Ecto neural progenitor cell (in vitro differentiated cells): ENCODE measurements at places on chromosomes 16 and 17.

- no peak for DNase-seq
Measured at GRCh38 chr16:879986-880385, 79.5 kb upstream of the GNG13 start.

- DNase-seq = peak; percentile 74
Measured at GRCh38 chr17:42428141-42428944, 5.3 kb upstream of the CAVIN1 start.

- DNase-seq = no peak
Measured at GRCh38 chr17:64171041-64171440, 41.1 kb upstream of the ERN1 start.

DNA sequence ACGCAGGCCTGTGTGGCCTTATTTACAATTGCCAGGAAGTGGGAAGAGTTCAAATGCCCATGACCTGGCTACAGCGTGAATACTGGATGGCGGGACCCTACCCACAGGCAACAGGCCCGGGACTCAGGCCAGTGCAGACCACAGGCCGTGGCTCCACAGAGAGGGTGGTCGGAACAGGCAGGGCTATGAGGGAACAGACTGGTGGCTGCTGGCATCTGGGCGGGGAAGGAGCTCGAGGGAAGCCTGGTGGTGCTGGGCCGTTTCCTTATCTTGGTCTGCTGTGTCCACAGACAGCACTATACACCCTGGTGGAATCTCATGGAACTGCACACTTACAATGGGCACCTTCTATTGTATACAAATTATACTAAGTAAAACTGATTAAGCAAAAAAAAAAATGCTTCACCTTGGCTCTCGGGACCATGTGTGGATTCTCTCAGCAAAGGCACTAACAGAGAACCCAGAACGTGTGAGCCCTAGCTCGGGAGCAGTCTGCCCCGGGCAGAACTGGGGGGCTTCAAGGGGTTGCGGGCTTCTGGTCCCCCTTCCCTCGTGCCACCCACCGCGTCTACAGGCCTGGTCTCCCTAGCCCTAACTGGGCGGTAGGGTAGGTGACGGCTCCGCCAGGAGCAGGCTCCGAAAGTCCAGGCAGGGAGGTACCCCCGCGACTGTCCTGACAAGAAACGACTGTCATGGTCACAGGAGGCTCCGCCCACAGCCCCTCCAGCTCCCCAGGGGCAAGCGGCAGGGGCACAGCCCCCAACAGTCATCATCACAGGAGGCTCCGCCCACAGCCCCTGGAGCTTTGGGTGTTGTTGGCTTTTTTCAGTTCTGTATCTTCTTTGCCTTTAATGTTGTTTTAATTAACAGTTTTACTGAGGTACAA is 21.8 kb downstream of the CEP131 start:
- no peak for DNase-seq

- no peak for DNase-seq
Measured at GRCh38 chr17:9177212-9177611, 155.9 kb downstream of the NTN1 start.

- no peak for DNase-seq
Measured at GRCh38 chr16:52597772-52598483, 51.0 kb upstream of the TOX3 start.

DNA sequence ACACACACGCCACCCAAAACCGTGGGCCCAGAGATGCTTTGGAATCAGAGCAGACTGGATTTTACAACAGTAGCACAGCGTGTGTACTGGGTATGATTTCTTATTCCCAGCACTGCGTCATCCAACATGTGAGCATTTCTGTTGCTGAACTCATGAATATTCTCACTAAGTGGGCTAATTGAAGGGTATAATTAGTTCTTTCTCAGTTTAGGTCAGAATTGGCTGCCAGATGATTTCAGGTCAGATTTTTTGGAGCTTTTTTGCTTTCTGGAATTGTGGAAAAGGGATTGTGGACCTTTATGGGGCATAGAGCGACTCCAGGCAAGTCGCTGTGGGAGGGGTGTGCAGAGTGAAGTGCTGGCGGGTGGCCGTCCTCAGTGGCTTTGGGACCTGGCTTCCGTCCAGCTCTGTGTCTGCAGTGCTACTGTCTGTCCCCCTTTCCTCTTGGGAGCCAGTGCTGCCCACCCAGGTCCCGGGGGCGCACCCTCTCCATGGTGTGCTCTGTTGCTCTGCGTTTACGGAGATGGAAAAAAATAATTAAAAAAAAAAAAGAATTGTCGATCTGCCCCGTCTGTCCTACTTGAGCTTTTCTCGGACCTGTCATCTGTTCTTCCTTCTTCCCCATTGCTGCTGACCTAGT is 25.0 kb downstream of the FOXK2 start:
- DNase-seq = no peak

DNA sequence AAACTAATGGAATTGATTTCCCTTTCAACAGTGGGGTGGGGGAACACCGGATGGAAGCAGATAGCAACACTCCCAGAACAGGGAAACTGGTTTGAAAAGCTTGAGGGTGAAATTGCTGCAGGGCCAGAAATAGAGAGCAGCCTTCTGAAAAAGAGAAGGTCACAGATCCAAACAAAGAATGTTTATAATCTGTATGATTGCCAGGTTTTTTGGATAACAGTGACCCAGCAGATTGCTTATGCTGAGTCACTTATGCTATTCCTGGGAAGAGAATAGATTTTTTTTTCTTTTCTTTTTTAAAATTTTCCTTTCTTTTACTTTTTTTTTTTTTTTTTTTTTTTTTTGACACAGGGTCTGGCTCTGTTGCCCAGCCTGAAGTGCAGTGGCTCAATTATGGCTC is 641.3 kb downstream of the KCNJ2 start:
- no peak for DNase-seq

GRCh38 chr17:17947309-17947708 is 24.9 kb downstream of the TOM1L2 start:
- DNase-seq = no peak

- DNase-seq = no peak
Measured at GRCh38 chr17:34452769-34453168, 89.7 kb upstream of the CCL1 start.

DNA sequence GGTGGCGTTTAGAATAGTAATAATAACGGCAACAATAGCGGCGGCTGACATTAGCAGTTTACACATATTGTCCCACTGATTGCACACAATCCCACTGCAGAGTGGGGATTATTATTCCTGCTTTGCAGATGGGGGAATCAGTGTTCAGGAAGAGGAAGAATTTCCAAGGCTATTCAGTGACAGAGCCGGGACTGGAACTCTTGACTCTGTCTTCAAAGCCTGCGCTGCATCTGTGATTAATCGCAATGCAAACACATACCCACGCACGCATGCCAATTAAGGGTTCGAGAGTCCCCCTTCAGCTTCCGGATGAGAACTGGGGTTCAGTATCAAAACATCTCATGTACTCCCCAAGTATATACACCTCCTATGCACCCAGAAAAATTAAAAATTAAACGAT is 29.2 kb downstream of the TMEM186 start:
- DNase-seq = no peak

- DNase-seq = peak; percentile 99
Measured at GRCh38 chr17:38557836-38558727, 47.7 kb downstream of the SRCIN1 start.

- DNase-seq = peak; percentile 84
Measured at GRCh38 chr17:63911657-63912100, 621 bp upstream of the CSHL1 start.

DNA sequence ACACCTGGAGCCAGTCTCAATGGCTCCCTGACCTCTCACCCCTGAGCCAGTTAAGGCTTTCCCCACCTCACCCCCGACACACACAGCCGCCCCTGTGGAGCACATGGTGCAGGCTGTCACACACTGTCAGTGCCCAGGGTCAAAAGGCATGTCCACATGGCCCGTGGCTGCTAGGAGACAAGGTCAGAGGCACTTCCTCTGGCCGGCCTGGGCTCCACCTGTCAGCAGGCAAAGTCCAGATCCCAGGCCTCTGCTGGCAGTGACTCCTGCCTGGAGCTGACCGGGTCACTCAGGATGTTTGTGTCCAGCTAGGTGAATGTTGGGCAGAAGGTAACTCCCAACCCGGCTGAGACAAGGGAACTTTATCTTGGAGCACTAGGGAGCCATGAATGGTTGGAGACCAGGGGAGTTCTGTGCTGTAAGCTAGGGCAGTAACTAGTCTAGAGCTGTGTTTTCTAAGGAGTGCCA is 6.0 kb downstream of the SREBF1 start:
- no peak for DNase-seq

DNA sequence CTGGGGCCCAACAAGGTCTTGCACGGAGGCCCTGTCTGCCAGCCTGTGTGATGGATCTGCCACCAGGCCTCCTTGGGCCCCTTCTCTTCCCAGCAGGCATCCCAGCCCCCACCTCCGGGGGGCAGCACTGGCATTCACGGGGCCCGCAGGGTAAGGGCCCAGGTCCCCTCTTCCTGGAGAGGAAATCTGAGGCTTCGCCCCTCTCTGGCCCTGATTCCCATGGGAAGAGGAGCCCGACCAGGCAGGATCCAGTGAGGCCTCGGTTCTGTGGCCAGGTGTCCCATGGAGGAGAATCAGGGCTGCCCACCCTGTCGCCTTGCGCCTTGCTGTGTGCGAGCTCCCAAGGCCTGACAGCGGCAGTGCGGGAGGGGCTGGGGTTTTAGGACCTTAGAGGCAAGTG is 48.4 kb downstream of the PDPK1 start:
- no peak for DNase-seq

GRCh38 chr17:69342896-69343644 is 16.1 kb upstream of the ABCA5 start:
- DNase-seq = no peak

DNA sequence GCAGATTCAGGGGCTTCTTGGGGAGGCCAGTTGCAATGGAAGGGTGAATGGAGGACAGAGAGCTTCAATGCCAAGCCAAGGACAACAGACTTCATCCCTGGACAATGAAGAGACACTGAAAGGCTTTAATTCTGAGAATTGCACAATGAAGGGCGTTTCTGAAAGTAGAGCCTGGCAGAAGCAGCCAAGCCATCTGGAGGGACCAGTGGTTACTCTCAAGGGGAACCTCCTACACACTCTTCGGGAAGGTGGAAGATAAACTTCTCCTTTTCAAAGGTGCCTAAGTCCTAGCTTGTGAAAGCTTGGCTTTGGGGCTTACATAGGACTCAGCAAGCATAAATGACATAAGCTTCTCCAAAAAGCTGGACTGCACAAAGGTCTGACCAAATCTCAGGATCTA is 6.2 kb upstream of the CES1 start:
- DNase-seq = no peak

DNA sequence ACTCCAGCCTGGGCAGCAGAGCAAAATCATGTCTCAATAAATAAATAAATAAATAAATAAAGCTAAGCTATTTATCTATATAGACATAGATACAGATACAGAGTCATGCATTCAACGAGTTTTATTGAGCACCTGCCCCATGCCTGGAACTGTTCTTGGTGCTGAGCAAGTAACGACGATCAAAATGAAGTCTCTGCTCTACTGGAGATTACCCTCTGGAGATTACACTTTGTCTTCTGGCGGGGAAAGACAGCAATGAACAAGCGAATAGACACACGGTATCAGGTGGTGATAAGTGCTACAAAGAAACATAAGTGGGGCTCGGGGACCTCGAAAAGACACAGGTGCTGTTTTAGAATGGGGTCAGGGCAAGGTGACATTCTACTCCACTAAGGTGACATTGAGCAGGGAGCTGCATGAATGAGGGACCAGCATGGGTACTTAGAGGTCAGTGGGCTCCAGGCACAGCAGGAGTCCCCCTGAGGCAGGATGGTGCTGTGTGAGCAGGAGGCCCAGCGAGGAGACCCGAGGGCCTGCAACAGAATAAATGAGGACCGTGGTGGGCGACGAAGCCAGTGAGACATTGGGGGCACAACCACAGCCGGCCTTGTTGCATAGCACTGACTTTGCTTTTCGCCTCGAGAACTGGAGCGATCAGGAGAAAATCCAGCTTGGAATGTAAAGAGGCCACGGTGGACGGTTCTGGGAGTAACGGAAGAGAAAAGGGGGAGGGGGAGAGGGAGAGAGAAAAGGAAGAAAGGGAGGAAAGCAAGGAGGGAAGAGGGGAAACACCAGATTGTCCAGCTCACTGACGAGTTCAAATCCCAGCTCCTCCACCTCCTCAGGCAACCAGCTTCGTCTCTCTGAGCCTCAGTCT is 42.4 kb upstream of the MEAK7 start:
- DNase-seq = no peak

DNA sequence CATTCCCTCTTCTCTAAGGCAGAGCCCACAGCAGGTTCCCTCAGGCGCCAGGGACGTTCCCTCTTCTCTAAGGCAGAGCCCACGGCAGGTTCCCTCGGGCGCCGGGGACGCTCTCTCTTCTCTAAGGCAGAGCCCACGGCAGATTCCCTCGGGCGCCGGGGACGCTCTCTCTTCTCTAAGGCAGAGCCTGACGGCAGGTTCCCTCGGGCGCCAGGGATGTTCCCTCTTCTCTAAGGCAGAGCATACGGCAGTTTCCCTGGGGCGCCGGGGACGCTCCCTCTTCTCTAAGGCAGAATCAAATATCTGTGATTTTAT is 24.3 kb downstream of the ACSF3 start:
- DNase-seq = no peak

DNA sequence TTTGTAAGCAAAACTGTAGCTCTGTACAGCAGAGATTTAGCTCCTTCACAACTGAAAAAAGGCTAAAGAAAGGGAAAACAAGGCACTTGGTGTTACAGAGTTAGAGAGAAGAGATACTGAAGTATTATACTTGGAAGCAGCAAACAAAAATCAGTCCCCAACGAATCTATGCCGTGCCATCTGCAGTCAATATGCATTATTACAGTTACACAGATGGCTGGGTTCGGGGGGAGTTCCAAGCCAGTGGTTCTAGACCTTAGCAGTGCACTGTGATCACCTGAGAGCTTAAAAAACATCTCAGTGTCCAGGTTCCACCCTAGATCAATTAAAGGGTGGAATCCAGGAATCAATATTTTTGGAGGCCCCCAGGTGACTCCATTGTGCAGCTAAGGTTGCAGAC is 489.9 kb downstream of the SHISA9 start:
- DNase-seq = no peak

GRCh38 chr17:4433515-4434031 is at the start of gene SPNS3:
TSS of gene SPNS3 (plus strand) at chr17:4433940. CDS start at chr17:4433968, 28 bp downstream.
- no peak for DNase-seq

GRCh38 chr16:90019543-90020259 is 445 bp upstream of the DBNDD1 start:
- peak; percentile 84 for DNase-seq

GRCh38 chr16:23554536-23554935 is 2.6 kb downstream of the EARS2 start:
- no peak for DNase-seq

GRCh38 chr16:1908184-1908583 is 10.0 kb downstream of the HS3ST6 start:
- no peak for DNase-seq

- DNase-seq = no peak
Measured at GRCh38 chr17:44820631-44821212, 9.4 kb downstream of the GJC1 start.

DNA sequence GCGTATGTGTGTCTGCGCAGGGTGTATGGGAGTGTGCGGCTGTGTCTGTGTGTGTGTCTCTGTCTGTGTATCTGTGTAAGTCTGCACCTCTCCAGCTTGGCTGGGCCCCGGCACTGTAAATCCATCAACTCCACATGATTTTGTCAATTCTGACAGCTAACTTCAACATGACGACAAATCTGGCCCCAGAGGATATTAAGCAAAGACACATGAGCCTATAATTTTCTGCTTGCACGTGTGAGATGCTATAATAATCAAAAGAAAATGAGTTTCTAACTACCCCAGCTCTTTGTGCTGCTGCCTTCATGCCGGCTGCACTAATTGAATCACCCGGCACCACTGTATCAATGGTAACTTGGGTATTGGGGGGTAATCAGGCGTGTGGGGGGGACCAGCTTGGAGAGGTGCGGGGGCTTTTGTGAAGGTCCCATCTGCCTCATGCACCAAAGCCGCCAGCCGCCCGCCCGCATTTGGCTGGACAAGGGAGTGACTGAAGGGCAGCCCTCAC is 57.6 kb upstream of the LHX1 start:
- no peak for DNase-seq

GRCh38 chr17:12983991-12984884 is 33.6 kb downstream of the ELAC2 start:
- no peak for DNase-seq
